Mesenteric fat pad (tissue), 1 donor: ENCODE measurements at places on chromosomes 2 and 18. TPM values are rescaled to one million over a fixed set of nuclear protein-coding genes. Genes with fewer than 3 reads are reported as not detected.

- DNase-seq, result no peak
These were observed 156.6 kb downstream of the DYSF start for GRCh38 chr2:71609958-71610357.

DNA sequence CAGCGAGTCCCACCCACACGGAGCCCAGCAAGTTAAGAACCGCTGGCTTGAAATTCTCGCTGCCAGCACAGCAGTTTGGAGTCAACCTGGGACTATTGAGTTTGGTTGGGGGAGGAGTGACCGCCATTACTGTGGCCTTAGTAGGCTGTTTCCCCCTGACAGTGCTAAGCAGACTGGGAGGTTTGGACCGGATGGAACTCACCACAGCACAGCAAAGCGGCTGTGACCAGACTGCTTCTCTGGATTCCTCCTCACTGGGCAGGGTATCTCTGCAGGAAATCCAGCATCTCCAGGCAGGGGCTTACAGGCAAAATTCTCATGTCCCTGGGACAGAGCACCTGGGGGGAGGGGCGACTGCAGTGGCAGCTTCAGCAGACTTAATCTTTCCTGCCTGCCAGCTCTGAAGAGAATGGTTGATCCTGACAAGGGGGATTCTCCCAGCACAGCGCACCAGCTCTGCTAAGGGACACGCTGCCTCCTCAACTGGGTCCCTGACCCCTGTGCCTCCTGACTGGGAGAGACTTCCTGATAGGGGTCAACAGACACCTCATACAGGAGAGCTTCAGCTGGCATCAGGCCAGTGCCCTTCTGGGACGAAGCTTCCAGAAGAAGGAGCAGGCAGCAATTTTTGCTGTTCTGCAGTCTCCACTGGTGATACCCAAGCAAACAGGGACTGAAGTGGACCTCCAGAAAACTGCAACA is 425.4 kb downstream of the NYAP2 start:
- no peak for DNase-seq

GRCh38 chr2:140338795-140339194 is 1558.6 kb upstream of the NXPH2 start:
- no peak for DNase-seq

DNA sequence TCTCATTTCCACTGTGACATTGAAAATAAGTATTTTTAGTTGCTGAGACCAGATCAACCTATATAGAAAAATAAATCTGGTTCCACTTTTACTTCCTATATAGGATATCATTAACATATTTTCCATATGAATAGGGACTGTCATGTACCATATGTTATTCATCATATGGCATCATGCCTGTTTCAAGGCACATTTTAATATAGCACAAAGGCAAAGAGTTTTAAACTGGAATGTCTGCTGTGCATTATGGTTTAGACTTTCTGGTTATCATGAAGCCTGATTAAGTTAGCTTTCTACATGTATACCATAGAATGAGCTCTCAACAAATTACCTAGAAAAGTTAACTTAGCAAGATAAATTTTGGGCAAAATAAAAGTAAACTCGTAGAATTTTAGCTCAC is 53.0 kb upstream of the ACYP2 start:
- no peak for DNase-seq

DNA sequence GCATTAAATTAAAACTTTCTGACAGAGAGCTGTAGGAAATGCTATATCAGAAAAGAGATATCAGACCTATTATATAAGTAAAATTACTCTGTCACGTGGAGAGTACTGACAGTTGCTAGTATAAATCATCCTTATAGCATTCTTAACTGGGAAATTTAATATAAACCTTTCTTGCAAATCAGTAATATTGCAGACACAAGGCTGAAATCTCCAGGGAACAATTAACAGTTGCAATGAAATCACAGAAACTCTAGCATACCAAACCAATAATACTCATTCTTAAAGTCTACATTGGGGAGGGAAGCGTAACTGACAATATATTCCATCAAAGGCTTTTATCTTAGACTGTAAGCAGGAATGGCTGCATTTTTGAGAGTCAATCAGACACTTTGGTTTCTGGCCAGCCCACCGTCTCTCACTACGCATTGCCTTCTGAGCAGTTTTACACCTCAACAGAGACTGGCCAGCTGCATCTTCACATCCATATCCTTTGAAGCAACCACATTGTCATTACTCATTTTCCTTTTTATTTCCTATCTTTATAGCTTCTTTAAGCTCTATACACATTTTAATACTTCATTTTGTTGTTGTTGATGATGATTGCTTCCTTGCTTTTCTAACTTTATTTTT is 536.0 kb upstream of the CDH2 start:
- no peak for DNase-seq

- no peak for DNase-seq
These were observed 42.7 kb downstream of the MAP3K20 start for GRCh38 chr2:173118395-173118794.

DNA sequence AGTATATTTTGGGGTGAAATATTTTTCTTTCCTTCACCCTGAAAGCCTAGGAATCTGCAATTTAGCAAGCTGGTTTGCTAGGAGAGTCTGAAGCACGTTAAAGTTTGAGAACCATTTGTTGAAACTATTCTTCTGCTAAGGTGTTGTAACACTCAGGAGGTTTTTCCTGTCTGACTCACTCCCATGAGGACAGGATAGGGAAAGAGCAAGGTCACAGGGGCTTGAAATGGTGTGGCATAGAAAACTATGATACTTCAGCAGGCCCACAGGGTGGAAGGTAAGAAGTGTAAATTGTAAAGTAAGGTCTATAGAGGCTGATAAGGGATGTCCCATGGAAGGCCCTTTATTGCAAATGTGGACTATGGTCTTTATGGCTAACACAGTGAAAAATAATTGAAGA is 177.7 kb upstream of the ZC3H15 start:
- no peak for DNase-seq

The PGAP1 gene
- 14.6 TPM for total RNA-seq
